ENCODE measurements at places on chromosomes 11 and 22.

DNA sequence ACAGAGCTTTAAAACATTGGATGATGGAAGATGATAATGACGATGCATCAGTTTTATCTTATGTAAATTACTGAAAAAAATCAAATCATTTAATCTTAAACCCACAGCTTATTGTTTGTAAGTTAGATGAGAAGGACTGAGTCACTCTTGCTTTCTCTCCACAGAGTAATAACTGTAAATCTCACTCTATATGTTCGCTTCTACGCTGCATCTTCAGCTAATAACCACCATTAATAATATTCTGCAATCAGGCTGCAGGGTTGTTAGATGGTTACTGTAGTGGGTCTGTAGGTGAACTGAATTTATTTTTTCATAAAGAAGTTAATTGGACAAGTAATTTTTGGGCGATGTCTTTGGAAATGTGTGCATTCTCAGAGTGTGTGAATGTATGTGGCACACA lies 260.0 kb downstream of the FAT3 start:
- DNase-seq = no peak

DNA sequence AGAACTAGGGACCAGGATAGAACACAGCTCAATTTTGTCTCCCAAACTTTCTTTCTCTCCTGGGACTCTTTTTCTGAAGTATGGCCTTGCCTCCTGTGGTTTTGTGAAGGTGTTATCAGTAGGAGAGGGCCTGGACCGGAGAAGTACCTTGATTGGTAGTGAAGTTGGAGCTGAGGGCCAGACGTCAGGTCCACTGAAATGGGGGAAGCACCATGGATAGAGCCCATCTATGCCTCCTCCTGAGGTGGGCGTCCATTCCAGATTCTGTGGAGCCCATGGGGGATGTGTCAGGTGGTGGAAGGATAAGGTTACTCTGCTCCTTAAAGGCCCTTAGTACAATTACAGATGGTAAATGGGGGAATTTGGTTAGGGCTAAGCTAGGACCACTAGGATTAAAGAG lies 109.7 kb downstream of the INSC start:
- DNase-seq = no peak

GRCh38 chr11:97683733-97684132 lies 1293.9 kb downstream of the JRKL start:
- DNase-seq = no peak

DNA sequence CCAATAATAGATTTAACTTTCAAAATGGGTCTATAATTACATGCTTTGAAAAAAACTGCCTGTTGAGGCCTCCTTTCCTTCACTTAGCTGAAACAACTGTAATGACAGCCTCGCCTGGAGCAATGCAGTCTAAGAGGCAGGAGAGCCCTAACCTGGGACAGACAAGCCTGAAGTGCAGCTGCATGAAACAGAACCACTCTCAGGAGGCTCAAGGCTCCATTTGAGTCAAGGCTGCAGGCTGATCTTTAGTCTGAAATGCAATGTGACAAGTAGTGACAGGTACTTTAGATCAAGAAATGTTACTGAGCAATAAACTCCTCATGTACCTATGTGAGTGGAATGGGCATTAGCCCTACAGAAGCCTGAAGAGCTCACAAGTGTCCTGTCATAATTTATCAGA lies 414.0 kb upstream of the LUZP2 start:
- DNase-seq = no peak
